ENCODE measurements at places on chromosomes 7 and 10.

- DNase-seq, result peak; percentile 51
Measured at GRCh38 chr10:133388973-133389818, 4.8 kb upstream of the MTG1 start.

GRCh38 chr7:140597428-140597949 is 43.1 kb downstream of the DENND2A start:
- no peak for DNase-seq

DNA sequence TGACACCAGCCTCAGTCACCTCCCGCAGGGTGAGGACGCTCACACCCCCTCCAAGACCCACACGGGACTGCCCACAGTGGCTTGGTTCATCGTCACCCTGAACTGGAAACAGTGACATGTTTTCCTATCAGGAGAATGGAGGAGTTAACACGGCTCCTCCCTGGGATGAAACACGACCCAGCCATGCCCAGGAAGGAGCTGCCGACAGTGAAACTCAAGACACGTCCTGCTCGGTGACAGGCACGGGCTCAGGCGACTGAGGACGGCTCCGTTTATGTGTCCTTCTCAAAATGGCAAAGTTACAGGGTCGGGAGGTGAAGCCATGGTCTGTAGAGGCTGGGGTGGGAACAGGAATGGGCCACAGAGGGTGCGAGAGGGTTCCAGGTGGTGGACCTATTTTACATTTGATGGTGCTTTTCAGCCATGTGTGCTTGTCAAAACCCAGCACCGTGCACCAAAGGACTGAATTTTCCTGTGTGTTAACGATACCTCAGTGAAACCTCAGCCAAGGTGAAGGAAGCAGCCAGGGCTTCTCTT is 272.4 kb downstream of the ADARB2 start:
- no peak for DNase-seq

DNA sequence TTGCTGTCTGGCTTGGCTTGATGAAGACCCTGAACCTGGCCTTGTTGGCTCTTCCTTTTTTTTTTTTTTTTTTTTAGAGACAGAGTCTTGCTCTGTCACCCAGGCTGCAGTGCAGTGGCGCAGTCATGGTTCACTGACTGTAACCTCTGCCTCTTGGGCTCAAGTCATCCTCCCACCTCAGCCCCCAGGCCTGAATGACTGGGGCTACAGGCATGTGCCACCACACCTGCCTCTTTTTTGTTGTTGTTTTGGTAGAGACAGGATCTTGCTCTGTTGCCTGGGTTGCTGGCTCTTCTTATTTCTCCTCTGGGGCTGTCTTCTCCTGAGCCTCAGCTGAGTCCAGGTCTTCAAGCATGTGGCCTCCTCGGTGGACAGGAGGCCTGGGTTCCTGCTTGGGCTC is 44.7 kb downstream of the PRF1 start:
- no peak for DNase-seq

GRCh38 chr7:158362912-158363905 is 224.4 kb downstream of the PTPRN2 start:
- peak; percentile 21 for DNase-seq

GRCh38 chr10:7696545-7696944 is 6.6 kb upstream of the ITIH2 start:
- no peak for DNase-seq

DNA sequence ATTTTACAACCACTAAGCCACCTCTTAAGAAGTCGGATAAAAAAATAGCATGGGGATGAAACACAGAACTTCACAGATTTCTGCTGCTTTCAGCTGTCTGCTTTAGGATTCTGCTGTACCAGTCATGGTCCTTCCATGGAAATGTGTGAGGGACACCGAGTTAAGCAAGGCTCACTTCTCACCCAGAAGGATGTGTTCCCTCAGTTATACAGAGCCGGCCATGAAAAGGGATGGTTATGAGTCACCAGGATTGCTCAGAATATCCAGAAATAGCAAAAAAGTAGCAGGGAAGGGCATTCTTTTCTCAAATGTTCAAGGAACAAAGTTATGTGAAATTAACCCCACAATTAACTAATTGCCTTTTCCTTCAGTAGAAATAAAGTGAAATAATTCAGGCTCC is 124.4 kb downstream of the AMPH start:
- DNase-seq, result no peak

DNA sequence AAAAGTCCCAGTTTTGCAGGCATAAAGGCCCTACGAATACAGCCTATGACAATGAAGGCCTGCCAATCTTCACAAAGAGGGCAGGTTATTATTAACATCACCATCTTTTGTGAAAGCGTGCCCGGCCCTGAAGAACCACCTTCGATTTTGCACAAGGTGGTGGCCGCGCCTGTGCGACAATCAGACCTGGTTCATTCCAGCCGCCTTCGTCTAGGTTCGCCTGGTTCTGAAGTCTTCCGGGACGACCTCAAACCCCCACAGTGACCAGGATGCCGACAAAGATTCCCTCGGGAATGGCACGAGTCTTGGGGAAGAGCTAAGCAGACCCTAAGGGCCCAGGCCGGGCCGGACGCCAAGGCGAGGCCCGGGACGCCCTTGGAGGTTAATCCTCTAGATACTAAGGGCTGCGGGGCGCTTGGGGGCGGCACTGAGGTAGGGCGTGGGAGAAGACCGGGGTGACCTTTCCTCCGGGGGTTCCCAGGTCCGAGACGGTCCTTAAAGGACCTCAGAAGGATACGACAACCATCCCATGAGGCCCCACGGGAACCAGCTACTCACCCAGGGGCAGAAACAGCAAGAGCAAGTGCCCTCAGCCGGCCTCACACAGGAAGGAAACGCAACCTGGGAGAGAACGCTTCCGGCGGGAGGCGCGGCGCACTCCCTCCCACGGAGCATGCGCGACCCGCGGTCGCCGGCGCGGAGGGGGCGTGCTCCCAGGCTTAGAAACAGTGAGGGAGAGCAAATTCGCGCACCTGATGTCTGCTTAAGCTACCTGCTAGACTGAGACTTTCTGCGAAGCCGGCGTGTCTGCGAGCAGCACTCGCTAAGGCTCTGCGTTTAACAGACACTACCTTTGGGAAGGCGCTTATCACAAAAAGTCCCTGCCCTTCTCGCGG is at the start of gene ATAD1:
Gene ATAD1 (minus strand): TSS at position 618 of the 896 bp plus-strand sequence. CDS start 3,627 bp downstream, outside the sequence.
- peak; percentile 94 for DNase-seq

DNA sequence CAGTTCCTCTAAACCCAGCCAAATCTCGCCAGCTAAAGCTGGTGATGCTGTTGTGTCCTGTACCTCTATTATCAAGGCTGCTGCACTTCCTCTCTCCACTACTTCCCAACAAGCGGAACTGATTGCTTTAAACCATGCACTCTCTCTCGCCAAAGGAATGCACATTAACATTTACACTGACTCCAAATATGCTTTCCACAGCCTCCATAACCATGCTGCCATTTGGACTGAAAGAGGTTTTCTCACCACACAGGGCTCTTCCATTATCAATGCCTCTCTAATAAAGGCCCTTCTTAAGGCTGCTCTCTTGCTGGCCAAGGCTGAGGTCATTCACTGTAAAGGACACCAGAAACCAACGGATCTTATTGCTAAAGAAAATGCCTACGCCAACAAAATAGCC is 11.4 kb upstream of the LRRC61 start:
- no peak for DNase-seq

- no peak for DNase-seq
Measured at GRCh38 chr7:14697684-14698083, 204.9 kb downstream of the DGKB start.

DNA sequence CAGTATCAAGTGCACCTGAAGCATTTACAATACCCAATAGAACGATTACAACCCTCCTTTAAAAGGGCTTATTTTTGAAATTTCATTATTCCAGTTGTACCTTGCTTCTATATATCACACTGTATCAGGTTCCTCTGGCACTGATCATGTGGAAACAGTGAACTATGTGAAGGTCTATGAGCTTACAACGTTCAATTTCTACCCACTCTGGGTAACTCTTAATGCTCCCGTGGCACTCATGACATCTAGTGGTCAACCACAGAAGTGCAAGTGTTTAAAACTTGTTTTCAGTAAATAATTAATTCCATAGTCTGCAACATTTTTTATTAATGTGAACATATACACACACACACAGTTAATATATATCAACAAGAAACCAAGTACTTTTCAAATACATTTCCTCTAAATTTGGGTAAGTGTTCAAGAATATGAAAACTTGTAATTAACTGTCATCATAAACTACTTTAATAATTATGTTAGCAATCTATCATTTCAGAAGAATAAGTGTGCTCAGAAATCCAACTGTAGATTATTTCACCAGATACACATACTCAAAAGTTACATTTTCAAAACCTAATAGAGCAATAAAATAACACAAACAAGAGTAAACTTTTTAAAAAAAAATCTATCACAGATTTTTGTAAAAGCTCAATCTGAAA is 61.0 kb downstream of the MPP7 start:
- peak; percentile 82 for DNase-seq

GRCh38 chr7:55427342-55427741 is 62.2 kb downstream of the LANCL2 start:
- DNase-seq, result no peak

DNA sequence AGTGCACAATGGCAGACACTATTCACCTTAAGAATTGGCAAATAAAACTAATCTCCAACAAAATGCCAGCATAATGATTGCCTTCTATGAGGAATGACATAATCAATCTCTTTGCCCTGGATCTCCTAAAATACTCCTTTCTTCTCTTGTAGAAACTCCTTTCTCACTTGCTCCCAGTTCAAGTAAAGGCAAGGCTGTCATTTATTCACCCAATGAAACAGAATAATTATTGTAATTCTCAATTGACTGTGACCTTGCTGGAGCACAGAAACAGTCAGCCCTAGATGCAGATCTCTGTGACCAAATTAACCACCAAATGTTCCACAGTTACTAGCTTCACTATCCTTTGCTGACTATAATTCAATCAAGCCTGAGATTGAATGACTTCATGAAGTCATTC is 99.3 kb downstream of the SEMA3C start:
- peak; percentile 9 for DNase-seq

DNA sequence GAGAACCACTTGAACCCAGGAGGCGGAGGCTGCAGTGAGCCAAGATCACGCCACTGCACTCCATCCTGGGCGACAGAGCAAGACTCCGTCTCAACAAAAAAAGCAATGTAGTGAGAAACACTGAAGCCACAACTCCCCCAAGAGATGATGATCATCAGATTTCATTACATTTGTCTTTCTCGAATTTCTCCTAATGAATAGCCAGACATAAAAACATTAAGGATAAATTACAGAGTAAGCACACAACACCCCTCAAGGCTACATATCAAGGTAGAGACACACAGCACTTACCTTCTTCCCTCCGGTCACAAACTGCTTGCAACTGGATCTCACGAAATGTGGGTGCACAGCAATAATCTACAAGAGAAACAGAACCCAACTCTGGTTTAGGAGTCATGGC is 91.5 kb downstream of the VPS41 start:
- DNase-seq, result no peak

DNA sequence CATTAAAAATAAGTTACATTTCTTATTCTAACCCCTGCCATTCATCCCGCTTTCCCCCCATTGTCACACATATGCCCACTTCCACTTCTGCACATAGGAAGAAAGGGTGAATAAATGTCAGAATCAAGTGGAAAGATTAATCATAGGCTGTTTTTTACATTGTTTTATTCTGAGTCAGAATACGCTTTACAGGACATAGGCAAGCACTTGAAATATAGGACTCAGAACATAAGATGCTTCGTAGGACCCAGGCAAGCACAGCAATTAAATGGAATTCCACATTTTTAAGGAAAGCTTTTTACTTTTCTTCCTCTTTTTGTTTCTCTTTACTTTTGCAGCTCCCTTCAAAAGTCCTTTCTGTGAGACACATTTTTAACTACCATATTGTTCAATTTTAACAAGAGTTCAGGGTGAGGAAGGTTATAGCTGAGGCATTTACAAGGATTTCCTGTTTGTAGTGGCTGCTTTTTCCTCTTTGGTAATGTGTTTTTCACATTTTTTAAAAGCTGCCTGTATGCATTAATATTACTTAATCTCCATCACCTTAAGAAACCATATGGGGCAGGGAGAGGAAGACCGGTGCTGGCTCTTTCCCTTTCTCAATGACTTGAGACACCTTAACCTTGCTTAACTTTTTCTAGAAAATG is 130.0 kb downstream of the TES start:
- DNase-seq, result no peak

Measured in hematopoietic multipotent progenitor cell treated with erythropoietin and hydrocortisone succinate and interleukin-3 and kit ligand, for 6 days (in vitro differentiated cells).